Caco-2 (cell line): ENCODE measurements at places on chromosomes 2 and 18. TPM values are rescaled to one million over a fixed set of nuclear protein-coding genes. Genes with fewer than 3 reads are reported as not detected.

TLX2 gene
- 0.68 and 0.72 TPM in 2 replicates for total RNA-seq

MC4R gene
- not detected in 2 replicates for total RNA-seq

YIPF4 gene
- total RNA-seq, result 46.4 and 60.2 TPM in 2 replicates

TXNDC2 gene
- total RNA-seq, result not detected in 2 replicates

RAB6C gene
- not detected in 2 replicates for total RNA-seq

RUFY4 gene
- total RNA-seq, result not detected in 2 replicates

POTEC gene
- total RNA-seq, result not detected in 2 replicates

DSG1 gene
- total RNA-seq, result not detected in 2 replicates

RPRM gene
- total RNA-seq, result not detected in 2 replicates

KCNE4 gene
- total RNA-seq, result not detected in 2 replicates

PASK gene
- total RNA-seq, result 21.1 and 21.2 TPM in 2 replicates

TWIST2 gene
- total RNA-seq, result not detected in 2 replicates

SP5 gene
- total RNA-seq, result 149 and 161 TPM in 2 replicates

FIGN gene
- not detected in 2 replicates for total RNA-seq

VWC2L gene
- not detected in 2 replicates for total RNA-seq

CMPK2 gene
- total RNA-seq, result 0.52 and 0.53 TPM in 2 replicates

MEIS1 gene
- total RNA-seq, result 7.4 and 10.5 TPM in 2 replicates

LYPD6B gene
- 28.5 and 35.8 TPM in 2 replicates for total RNA-seq

ZNF804A gene
- not detected in 2 replicates for total RNA-seq

PKDCC gene
- total RNA-seq, result 322 and 339 TPM in 2 replicates

SRD5A2 gene
- total RNA-seq, result not detected in 2 replicates

KIF1A gene
- 29.8 and 33.1 TPM in 2 replicates for total RNA-seq

C1QL2 gene
- total RNA-seq, result not detected in 2 replicates

RPL31 gene
- 2,026 and 2,057 TPM in 2 replicates for total RNA-seq

SCN7A gene
- 0.23 and 0.27 TPM in 2 replicates for total RNA-seq
